GM13976 (cell line): ENCODE measurements at places on chromosomes 2 and 18.

- DNase-seq: no peak
Observed at GRCh38 chr2:117888897-117889296, 74.4 kb downstream of the DDX18 start.

DNA sequence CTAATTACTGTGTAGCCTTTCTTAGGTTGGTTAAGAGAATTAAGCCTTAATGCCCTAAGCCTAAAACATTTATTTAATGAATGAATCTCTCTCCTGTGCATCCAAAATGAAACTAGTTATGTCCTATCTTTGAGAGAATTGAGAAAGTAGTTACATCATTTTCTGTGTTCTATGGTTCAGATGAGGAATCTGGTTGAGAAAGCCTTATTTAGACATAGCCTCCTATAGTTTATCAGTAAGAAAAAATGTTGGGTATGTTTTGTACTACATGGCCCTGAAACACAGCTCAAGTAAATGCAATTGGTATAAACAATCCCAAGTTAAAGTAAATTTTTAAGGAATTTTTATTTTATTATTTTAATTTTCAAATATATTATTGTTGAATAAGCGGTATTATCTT lies 25.9 kb upstream of the RAMP1 start:
- DNase-seq: no peak

GRCh38 chr2:236499691-236500578 lies 69.7 kb upstream of the ACKR3 start:
- no peak for DNase-seq

- DNase-seq: no peak
Observed at GRCh38 chr18:52394602-52395001, 54.6 kb downstream of the DCC start.

DNA sequence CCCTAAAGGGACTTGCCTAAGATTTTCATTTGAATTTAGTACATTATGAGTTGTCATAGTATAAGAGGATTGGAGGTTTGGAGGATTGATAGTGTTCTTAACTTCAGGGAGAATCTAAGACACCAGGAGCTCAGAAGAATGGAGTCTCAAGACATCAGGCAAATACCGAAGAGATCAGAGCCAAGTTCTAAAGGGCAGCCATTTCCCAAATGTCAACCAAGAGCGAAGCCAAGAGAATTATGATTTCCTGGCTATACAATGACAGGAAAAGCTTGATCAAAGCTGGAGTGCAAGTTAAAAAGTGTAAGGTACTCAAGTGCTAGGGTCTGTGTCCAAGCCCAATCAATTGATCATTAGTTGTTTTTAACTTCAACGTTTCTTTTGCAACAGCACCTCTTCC lies 283.0 kb upstream of the FN1 start:
- no peak for DNase-seq

DNA sequence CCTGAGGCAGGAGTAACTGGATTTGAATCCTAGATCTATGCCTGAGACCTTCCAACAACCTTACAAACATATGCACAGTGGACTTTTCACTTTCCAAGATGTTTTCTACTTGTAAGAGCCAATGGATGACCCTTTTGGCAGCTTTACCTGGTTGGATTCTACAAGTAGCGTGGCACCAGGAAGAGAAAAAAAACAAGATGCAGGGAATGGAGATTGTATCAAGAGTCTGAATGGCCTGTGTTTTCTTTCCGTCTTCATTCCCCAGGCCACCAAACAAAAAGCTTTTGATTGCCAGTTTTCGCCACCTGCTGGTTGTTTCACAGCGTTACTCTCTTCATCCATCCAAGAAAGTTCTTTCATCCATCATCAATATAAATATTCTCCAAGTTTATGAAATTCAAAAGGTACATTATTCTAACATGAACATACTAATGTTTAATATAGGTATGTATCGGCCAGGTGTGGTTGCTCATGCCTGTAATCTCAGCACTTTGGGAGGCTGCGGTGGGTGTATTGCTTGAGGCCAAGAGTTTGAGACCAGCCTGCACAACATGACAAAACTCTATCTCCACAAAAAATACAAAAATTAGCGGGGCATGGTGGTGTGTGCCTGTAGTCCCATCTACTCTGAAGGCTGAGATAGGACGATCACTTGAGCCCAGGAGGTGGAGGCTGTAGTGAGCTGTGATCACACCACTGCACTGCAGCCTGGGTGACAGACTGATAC lies 3.5 kb upstream of the BCL2 start:
- peak; percentile 67 for DNase-seq

DNA sequence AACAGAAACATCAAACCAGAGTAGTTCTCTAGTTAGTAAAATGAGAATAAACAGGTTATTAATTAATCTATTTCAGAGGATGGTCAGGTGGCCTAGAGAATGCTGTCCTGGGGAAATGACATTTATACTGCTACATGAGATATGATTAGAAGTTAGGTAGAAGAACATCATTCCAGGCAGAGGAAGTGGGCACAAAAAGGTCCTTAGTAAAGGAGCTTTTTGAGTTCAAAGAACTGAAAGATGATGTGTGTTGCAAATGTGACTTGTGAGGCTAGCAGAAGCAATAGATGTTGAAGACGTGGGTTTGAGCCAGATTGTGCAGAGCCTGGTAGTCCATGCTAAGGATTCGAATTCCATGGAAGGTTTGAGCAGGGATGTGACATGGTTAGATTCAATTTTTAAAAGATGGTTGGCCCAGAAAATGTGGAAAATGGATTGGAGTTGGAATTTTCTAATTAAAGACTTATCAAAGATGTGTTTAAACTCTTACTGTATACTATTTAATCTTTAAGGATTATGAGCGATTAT lies 34.2 kb downstream of the RAB10 start:
- DNase-seq: no peak

- peak; percentile 48 for DNase-seq
Observed at GRCh38 chr2:53987336-53987921, 16.6 kb upstream of the PSME4 start.

- DNase-seq: no peak
Observed at GRCh38 chr18:74216661-74217110, 68.4 kb downstream of the TIMM21 start.

DNA sequence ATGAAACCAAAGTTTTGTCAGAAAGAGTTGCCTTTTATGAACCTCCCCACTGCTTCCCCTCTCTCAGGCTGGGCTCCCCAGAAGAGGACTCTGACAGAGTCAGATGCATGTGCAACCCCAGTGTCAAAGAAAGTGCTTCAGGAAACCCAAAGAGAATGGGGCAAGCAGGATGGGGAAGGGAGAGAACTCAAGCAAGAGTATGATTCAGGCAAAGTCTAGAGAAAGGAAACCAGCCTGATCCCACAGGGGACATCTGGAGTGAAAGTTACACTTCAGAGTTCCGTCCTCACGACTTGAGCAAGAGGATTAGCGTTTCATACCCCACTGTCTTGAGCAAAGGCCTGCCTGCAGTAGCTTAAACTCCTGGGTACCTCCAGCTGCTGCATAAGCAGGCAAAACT lies 51.8 kb upstream of the EPC2 start:
- no peak for DNase-seq

DNA sequence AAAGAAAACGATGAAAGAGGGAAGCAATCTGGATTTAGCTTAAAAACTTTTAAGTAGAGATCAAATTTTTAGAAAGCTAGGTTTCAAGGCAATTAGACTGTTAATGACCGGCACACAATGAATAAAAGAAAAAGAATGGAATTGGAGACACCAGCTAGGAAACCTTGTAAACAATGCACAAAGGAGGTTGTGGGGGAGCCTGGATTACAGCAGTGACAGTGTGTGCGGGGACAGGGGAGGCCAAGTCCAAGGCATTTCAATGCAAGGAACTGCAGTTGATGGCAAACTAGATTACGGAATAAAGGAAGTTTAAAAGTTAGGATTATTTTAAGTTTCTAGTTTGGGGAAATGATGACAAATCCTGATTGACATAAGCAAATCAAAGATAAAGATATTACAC lies 74.5 kb downstream of the DTNB start:
- DNase-seq: no peak
